SJSA1 (cell line): ENCODE measurements at places on chromosomes 5 and 9.

DNA sequence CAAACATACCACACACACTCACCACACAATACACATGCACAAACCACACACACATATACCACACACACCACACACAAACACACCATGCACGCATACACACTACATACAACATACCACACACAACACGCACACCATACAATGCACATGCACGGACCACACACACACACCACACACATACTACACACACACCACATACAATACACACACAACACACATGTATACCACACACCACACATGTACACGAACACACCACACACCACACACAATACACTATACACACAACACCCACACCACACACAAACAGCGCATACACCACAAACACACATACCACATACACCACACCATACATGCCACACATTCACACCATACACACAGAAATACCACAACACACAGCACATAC is 480.3 kb downstream of the DIRAS2 start:
- no peak for DNase-seq
- no peaks in the 10 kb centered on the region for H3K4me1 ChIP-seq
- H3K36me3 ChIP-seq, result no peaks in the 10 kb centered on the region
- no peaks in the 10 kb centered on the region for H3K27me3 ChIP-seq
- no peak overlapping the region for H3K27ac ChIP-seq
- no peak overlapping the region for H3K4me3 ChIP-seq

DNA sequence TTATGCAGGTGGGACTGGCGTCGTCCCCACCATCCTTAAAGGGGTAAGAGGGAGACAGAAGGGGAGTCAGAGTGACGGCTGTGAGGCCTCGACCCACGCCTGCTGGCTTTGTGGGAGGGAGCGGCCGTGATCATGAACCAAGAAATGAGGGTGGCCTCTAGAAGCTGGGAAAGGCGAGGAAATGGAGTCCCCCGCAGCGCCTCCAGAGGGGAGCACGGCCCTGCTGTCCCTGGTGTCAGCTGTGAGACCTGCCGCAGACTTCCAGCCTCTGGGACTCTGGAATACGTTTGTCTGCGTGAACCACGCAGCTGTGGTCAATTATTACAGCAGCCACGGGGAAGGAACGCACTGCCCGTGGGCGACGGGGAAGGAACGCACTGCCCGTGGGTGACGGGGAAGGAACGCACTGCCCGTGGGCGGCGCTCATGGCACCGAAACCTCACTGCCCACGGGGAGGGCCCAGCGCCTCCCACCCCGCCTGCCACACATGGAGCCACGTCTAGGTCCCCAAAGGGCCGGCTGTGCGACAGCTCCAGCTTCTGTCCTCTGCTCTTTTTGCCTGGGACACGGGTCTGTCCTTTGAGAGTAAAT is 108.8 kb upstream of the RAPGEF1 start:
- no peaks in the 10 kb centered on the region for H3K36me3 ChIP-seq
- 0 out of 2 replicates have a peak, but pooled peaks cover 3% of the 10 kb centered on the region for H3K27me3 ChIP-seq
- no peak overlapping the region for H3K4me3 ChIP-seq
- no peak overlapping the region for H3K27ac ChIP-seq

- H3K27ac ChIP-seq, result no peak overlapping the region
- H3K4me1 ChIP-seq, result peaks cover 2% of the 10 kb centered on the region; the same call in 1 of the 2 replicates
Observed at GRCh38 chr5:132109494-132110053, 36.0 kb downstream of the CSF2 start.

- no peak for DNase-seq
- no peak overlapping the region for H3K4me3 ChIP-seq
- no peak overlapping the region for H3K27ac ChIP-seq
- peaks cover 22% of the 10 kb centered on the region for H3K36me3 ChIP-seq
Observed at GRCh38 chr5:172862165-172862801, 28.2 kb downstream of the ERGIC1 start.

GRCh38 chr5:122162100-122162638 is 32.8 kb downstream of the ZNF474 start:
- DNase-seq, result no peak
- H3K27ac ChIP-seq, result peak overlapping the region; percentile 71; the same call in 1 of the 2 replicates
- peaks cover 32% of the 10 kb centered on the region for H3K4me1 ChIP-seq
- no peaks in the 10 kb centered on the region for H3K36me3 ChIP-seq
- H3K27me3 ChIP-seq, result no peaks in the 10 kb centered on the region
- no peak overlapping the region for H3K4me3 ChIP-seq

DNA sequence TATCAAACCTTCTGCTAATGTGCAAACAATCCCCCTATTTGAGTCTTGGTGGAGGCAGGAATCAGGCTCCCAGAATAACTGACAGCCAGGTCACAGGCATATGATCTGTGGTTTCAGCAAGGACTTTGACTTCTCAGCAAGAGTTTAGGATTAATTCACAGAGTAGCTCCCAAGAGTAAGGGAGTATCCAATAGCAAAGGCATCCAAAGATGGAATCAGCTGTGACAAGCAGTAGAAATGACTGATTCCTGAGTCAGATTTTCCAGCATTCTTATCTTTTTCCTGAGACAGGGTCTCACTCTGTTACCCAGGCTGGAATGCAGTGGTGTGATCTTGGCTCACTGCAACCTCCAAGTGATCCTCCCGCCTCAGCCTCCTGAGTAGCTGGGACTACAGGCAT is 108.3 kb downstream of the EPB41L4A start:
- no peak overlapping the region for H3K27ac ChIP-seq
- no peak overlapping the region for H3K4me3 ChIP-seq
- H3K4me1 ChIP-seq, result no peaks in the 10 kb centered on the region

DNA sequence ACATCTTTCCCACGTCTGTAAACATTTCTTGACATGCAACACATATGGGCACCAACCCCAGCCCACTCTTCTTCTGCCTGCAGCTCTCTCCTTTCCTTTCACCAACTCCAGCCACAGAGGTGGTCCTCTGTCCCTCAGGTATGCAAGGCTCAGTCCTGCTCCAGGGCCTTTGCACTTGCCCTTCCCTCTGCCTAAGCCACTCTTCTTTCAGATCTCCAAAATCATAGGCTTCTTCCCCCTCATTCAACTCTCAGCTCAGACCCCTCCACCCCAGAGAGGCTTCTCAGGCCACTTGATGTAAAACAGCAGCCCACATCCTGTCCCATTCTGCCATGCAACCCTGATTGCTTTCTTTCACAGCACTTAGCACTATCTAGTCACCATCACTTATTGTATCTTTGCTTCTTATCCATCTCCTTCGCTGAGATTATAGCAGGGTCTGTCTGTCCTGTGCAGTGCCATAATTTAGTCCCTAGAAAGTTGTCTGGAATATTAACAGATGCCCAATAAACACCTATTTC is 3.4 kb downstream of the LIFR start:
- H3K36me3 ChIP-seq, result peaks cover 3% of the 10 kb centered on the region; the same call in 1 of the 2 replicates
- no peaks in the 10 kb centered on the region for H3K27me3 ChIP-seq
- H3K4me1 ChIP-seq, result peaks cover 55% of the 10 kb centered on the region
- DNase-seq, result no peak

GRCh38 chr9:114472765-114473446 is 32.4 kb downstream of the WHRN start:
- no peak overlapping the region for H3K4me3 ChIP-seq
- no peak overlapping the region for H3K27ac ChIP-seq
- no peaks in the 10 kb centered on the region for H3K4me1 ChIP-seq
- H3K36me3 ChIP-seq, result no peaks in the 10 kb centered on the region
- no peaks in the 10 kb centered on the region for H3K27me3 ChIP-seq

DNA sequence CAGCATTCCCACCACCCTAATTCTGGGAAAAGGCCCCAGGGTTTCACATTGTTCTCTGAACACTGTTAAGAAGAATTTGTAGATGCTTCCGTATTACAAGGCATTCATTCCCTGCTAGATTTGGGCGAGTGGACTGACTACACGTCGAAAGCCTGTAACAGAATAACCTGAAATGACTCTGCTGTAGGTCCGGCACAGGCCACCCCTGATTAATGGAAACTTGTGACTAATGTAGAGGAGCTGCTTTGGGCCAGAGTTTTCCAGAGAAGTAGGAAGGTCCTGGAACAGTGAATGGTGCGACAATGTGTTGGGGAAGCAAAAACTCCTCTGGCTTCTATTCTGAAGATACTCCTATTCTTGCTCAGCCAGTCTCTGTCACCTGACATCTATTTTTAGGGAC is 87.6 kb downstream of the NR3C1 start:
- peaks cover 91% of the 10 kb centered on the region for H3K4me1 ChIP-seq
- H3K36me3 ChIP-seq, result peaks cover 54% of the 10 kb centered on the region
- no peak overlapping the region for H3K4me3 ChIP-seq
- H3K27ac ChIP-seq, result peak overlapping the region; percentile 86
- peak; percentile 94 for DNase-seq
- no peaks in the 10 kb centered on the region for H3K27me3 ChIP-seq

- H3K4me3 ChIP-seq, result no peak overlapping the region
- H3K36me3 ChIP-seq, result no peaks in the 10 kb centered on the region
- no peaks in the 10 kb centered on the region for H3K4me1 ChIP-seq
- H3K27me3 ChIP-seq, result no peaks in the 10 kb centered on the region
Observed at GRCh38 chr5:45643056-45643455, 53.1 kb downstream of the HCN1 start.

DNA sequence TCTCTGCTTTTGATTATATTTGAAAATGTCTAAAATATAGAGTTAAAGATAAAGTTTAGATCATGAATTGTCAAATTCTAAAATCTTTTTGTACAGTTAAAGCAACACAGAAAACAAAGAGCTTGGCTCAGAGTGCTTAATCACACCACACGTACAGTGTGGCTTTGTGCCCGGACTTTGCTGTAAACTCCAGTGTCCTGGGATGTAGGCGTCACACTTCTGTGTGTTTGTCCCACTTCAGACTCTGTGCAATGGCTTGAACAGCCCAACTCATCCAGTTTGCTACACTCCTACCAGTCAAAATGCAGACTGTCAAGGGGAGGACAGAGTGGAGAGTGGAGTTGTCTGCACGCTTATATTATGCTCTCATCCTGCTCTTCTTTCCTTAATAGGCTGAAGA is 45.3 kb downstream of the SMARCA2 start:
- no peak overlapping the region for H3K27ac ChIP-seq
- peaks cover 7% of the 10 kb centered on the region; the same call in 1 of the 2 replicates for H3K4me1 ChIP-seq
- H3K27me3 ChIP-seq, result no peaks in the 10 kb centered on the region

- peaks cover 19% of the 10 kb centered on the region for H3K4me1 ChIP-seq
- H3K36me3 ChIP-seq, result no peaks in the 10 kb centered on the region
- no peak overlapping the region for H3K4me3 ChIP-seq
- H3K27me3 ChIP-seq, result no peaks in the 10 kb centered on the region
- H3K27ac ChIP-seq, result no peak overlapping the region
Observed at GRCh38 chr5:122730456-122730855, 44.4 kb upstream of the SNX2 start.

GRCh38 chr5:176458904-176459561 is 10.8 kb downstream of the FAF2 start:
- 0 out of 2 replicates have a peak overlapping the region, but pooled peaks have one; percentile 9 for H3K27ac ChIP-seq
- peaks cover 17% of the 10 kb centered on the region for H3K4me1 ChIP-seq
- no peak overlapping the region for H3K4me3 ChIP-seq
- no peak for DNase-seq
- no peaks in the 10 kb centered on the region for H3K27me3 ChIP-seq

- H3K27me3 ChIP-seq, result no peaks in the 10 kb centered on the region
- no peaks in the 10 kb centered on the region for H3K4me1 ChIP-seq
- no peak overlapping the region for H3K27ac ChIP-seq
- H3K36me3 ChIP-seq, result 0 out of 2 replicates have a peak, but pooled peaks cover 2% of the 10 kb centered on the region
Observed at GRCh38 chr5:97009212-97009898, 73.5 kb downstream of the LNPEP start.

DNA sequence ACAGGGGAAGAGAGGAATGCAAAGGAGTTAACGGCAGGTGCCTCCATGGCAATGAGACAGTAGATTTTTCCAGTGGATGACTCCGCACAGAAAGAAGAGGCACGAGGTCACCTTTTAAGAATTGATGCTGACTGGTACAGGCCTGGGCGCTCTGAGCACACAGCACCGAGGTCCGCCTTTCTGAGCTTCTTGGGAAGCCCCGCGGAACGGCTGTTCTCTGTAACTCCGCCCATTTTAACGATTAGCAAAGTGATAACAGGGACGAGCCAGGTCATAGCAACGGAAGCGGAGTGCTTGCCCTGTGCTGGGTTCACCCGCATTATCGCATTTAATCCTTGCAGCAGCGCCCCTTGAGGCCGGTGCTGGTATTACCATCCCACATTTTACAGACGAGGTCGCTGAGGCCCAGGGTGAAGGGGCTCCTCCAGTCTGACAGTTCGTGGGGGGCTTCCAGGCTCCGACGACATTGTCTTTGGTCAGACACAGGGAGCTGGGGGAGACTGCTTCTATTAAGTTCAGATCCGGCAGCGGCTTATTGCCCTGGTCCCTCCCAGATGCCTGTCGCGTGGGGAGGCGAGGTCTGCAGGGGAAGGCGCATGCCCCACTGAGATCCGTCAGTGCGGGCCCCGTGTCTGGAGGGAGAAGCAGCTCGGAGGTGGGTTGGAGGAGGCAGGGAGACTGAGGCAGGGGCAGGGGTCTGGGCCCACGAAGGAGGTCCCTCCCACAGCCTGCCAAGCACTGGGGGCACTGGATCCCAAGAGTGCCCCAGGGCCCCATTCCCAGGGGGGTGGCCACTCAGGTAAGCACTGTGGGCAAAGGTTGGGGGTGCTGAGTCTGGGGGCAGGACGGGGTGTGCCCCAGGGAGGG is 22.3 kb upstream of the HMCN2 start:
- peaks cover 23% of the 10 kb centered on the region for H3K4me1 ChIP-seq
- H3K27me3 ChIP-seq, result no peaks in the 10 kb centered on the region
- DNase-seq, result peak; percentile 66
- no peak overlapping the region for H3K27ac ChIP-seq
- H3K4me3 ChIP-seq, result no peak overlapping the region
